ENCODE measurements at places on chromosomes 12 and 14.

DNA sequence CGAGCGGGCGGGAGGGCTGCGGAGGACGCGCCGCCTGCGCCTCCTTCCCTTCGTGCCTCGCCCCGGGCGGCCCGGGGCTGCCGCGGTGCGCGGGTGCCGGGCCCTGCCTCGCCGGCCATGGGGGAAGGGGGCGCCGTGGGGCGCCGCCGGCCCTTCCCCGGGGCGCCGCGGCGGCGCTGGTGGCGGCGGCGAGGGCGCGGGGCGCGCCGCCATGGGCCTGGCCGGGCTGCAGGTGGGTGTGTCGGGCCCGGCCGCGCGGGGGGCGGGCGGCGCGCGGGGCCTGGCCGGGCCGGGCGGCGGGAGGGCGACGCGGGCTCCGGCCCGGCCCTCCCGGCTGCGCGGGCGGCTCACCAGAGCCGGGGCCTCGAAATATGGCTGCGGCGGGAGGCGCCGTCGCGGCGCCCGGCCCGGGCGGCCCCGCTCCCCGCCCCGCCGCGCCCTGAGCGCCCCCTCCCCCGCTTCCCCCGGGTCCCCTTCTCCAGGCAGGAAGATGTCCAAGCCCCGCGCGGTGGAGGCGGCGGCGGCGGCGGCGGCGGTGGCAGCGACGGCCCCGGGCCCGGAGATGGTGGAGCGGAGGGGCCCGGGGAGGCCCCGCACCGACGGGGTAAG is 5.1 kb downstream of the KMT5A start:
- DNase-seq = no peak

GRCh38 chr12:33314223-33314622 is 125.4 kb downstream of the SYT10 start:
- DNase-seq = no peak

GRCh38 chr12:9361879-9362326 is 153.7 kb upstream of the PZP start:
- no peak for DNase-seq

GRCh38 chr12:90826036-90826435 is 128.9 kb downstream of the CCER1 start:
- no peak for DNase-seq

DNA sequence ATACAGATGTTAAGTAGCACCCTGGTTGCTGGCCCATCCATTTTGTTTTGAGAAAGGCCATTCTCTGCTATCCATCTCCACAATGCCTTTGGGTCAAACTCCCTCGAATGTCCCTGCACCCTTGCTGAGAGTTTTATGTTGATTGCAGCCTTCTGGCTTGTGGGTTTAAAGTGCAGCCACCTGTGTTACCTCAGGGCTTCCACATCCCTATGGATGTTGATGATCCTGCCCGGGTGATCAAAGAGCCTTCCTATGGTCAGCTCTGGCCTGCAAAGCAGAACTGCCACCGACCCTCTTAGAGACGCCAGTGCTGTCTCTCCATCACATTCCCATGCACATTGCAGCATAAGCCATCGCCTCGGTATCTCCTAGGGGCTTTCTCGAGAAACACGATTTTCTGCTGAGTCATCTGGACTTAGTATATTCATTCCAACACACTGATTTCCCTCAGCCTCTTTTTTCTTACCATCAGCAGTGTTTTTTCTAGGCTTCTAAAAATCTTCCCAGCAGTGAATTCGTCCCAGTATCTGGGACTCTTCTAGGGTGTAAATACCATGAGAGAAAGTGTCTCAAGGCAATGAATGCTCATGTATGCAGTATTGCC is 585.7 kb upstream of the TMEM132C start:
- no peak for DNase-seq

DNA sequence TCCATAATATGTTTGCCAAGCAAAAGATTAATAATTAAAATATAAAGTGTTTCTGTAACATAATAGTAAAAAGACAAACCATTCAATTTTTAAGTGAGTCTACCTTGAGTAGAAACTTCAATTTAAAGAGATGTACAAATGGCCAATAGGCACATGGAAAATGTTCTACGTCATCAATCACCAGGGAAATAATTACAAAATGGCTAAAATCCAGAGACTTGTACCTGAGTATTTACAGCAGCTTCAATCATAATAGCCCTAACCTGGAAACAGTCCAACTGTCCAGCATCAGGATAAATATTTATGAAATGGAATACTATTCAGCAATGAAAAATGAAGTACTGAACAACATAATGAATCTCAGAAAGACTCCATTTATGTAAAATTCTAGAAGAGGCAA is 95.5 kb upstream of the FAR2 start:
- DNase-seq = no peak

DNA sequence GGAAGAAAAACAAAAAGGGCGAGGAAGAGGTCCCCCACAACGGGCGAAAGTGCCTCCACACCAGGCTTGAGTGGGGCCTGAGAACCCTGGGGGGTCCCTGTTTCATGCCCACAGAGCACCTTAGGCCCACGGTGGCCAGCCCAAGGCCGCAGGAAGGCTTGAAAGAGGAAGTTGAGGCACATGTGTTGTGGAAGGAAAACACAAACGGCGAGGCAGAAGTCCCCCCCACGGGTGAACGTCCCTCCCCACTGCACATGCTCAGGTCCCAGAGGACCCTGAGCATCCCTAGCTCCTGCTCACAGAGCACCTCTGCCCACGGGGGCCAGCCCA is 371.5 kb downstream of the ALG10 start:
- DNase-seq = no peak

- no peak for DNase-seq
These were observed 8.3 kb upstream of the SP7 start for GRCh38 chr12:53344487-53344823.

DNA sequence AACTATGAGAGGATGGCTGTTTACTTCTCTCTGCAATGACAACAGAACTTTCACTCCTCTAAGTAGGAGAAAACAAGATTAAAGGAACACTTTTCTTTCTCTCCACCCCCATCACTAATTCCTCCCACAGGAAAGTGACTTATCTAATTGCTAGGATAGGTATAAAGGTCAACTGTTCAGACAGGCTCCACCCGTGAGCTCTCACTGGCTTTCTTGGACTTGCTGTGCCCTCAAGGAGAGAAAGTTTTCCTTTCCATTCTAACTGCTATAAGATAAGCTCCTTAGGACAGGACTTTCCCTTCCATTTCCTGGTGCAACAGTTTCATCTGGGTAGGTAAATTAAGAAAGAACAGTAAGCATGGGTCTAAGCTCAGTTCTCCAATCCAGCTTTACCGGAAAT is 4.8 kb downstream of the SLC41A2 start:
- DNase-seq = no peak

DNA sequence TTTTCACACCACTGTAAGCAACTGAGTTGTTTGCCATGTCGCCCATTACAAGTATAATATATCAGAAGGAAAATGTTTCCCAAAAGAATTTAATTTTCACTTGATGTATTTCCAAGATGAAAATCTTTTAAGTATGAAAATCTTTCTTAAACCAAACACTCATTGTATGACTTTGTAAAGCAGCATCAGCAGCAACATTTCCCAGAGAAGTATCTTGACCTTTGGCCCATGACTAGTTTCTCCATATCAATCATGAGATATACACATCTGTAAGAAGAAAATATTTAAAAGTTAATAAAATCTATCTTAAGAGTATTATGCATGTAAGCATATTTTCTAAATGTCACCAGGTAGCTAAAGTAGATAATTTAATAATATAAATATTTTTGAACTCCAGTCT is 52.8 kb downstream of the ATP2B1 start:
- no peak for DNase-seq

- no peak for DNase-seq
These were observed 673.0 kb upstream of the FLRT2 start for GRCh38 chr14:84856751-84857534.
